CD4-positive, alpha-beta T cell treated with Interleukin-1 beta for 1 hour (primary cell): ENCODE measurements at places on chromosomes 2 and 18.

DNA sequence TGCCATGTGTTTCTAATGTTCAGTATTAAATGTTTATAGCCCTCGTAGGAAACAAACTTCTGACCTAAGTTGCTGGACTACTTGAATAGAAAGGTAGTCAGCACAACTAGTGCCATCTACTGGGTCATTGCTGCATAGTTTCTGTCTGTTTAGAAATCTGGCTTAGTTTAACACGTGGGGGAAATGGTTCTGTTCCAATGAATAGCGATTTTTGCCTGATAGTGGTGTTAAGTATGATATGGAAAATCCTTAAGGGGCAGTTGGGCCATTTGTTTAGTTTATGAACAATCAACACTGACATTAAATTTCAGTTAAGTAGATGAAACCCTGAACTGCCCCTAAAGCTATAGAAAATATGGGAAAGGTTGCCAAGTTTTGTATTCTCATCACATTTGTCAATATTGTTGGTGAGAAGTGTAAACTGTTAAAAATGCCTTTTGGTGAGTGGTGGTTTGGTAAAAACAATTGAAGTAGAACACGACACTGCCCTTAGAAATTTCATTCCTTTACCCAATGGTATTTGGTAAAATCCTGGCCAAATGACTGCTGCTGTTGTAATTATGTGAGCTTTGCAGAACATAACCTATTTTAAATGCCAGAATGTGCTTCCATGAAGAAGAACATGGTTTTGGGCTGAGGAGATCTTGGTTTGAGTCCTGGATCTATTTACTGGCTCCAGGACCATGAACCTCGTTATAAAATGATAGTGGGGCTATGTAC, 13.2 kb downstream of the NABP1 start:
- DNase-seq = peak; percentile 79

- no peak for DNase-seq
These were observed 13.7 kb downstream of the INO80C start for GRCh38 chr18:35484034-35484433.

DNA sequence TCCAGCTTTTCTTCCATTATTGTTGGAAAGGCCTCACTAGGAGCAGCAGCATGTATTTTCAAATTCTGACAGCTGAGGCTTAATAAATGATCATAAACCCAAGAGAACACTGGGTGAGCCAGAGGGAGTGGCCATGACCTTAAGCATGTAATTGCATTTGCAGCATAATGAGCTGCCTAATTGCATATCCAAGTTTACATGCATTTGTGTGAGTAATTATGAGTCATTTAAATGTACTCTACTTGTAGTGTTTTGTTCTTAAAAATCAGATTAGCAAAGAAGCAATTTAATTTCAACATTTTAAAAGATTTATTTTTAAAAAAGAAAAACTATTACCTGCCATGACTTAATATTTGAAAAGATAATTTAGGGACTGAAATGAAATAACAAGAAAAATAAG, 74.8 kb downstream of the NOL10 start:
- no peak for DNase-seq

DNA sequence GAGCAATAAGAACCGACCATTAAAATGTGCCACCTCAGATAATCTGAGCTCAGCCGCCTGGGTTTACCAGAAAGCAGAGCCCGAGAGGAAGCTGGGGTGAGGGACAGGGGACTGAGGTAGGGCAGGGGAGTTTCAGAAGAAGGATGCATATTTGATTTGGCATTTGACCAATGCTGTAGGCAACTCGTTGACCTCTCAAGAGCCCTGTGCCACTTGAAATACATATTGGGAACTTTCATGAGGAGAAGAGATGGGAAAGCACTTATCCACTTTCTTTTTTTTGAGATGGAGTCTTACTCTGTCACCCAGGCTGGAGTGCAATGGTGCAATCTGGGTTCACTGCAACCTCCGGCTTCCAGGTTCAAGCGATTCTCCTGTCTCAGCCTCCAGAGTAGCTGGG, 148.4 kb upstream of the SPRED2 start:
- DNase-seq = no peak

- no peak for DNase-seq
These were observed 222.7 kb downstream of the PIEZO2 start for GRCh38 chr18:10926621-10927161.

GRCh38 chr2:69547984-69548715, 95.4 kb downstream of the AAK1 start:
- DNase-seq = no peak
